ENCODE measurements at places on chromosomes 6 and 20.

GRCh38 chr20:37349517-37350491 lies 3.9 kb downstream of the SRC start:
- DNase-seq: peak; percentile 23

GRCh38 chr20:16580620-16581019 lies 7.4 kb upstream of the KIF16B start:
- no peak for DNase-seq

- DNase-seq: no peak
These were observed 160.9 kb upstream of the AFDN start for GRCh38 chr6:167665698-167666330.

DNA sequence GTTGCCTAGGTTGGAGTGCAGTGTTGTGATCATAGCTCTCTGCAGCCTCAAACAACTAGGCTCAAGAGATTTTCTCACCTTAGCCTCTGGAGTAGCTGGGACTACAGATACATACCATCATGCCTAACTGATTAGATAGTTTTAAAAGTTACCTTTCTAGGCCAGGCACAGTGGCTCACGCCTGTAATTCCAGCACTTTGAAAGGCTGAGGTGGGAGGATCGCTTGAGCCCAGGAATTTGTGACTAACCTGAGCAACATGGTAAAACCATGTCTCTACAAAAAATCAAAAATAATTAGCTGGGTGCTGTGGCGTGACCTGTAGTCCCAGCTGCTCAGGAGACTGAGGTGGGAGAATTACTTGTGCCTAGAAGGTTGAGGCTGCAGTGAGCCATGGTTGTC lies 41.2 kb downstream of the SLC17A5 start:
- DNase-seq: no peak

DNA sequence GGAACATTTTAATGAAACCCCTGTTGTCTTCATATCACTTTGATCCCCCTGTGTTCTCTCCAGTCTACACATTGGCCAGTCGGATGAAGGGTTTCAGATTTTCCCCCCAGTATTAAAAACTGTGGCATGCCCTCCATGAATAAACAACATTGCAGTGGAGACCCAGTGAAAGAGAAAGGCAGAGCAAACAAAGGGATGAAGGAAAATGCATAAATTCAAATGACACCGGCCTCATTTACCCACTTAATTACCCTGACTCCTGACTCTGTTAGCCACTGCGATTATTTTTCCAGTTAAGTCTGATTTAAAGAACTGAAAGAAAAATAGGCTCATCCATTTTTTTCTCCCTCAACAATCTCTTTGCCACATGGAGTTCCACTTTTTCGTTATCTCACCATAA lies 569.2 kb downstream of the TFAP2B start:
- no peak for DNase-seq
